ENCODE measurements at places on chromosomes 1 and 21. TPM values are rescaled to one million over a fixed set of nuclear protein-coding genes. Genes with fewer than 3 reads are reported as not detected.

KIF2C gene
- total RNA-seq: 10.1 TPM

ANGPTL1 gene
- total RNA-seq: 104 TPM

ARHGEF10L gene
- 24.7 TPM for total RNA-seq

CD244 gene
- total RNA-seq: 0.49 TPM

KRTAP12-2 gene
- 1.5 TPM for total RNA-seq

PADI3 gene
- total RNA-seq: 15.8 TPM

ADGRB2 gene
- 9.4 TPM for total RNA-seq

MPZ gene
- total RNA-seq: 26.5 TPM

AZIN2 gene
- total RNA-seq: 10.4 TPM

TIAM1 gene
- 67.8 TPM for total RNA-seq

OVAAL gene
- total RNA-seq: not detected

WNT2B gene
- total RNA-seq: 4.7 TPM

PGLYRP3 gene
- 4.4 TPM for total RNA-seq

SPRR4 gene
- total RNA-seq: 17.7 TPM

TPM3 gene
- total RNA-seq: 166 TPM

GRCh38 chr1:41955461-41956159 lies 36.9 kb upstream of the HIVEP3 start:
- no peak for DNase-seq

- DNase-seq: no peak
These were observed 80.7 kb upstream of the HP1BP3 start for GRCh38 chr1:20867847-20868246.

- DNase-seq: no peak
These were observed 12.0 kb upstream of the RHBG start for GRCh38 chr1:156356875-156357534.

GRCh38 chr1:24343412-24344089 lies 24.4 kb downstream of the GRHL3 start:
- DNase-seq: no peak

DNA sequence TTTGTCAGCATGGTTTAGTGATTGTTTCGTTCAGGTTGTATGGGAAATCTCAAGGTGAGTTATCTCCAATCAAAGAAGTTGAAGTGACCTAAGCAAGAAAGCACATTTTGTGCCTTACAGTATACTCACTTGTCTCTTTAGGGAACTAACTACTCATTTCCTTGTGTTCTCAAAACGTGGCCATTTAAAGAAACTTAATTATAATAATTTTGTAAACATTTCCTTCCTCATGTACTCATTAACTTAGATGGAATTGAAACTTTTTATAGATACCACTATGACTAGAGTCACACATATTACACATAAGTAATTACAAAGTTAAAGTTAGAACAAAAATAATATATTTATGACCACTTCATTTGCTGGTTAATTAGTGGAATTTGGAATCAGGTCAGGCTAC lies 552.6 kb downstream of the MRPL39 start:
- DNase-seq: no peak

GRCh38 chr1:167484726-167485502 lies 33.4 kb downstream of the CD247 start:
- DNase-seq: no peak

GRCh38 chr1:221575605-221576004 lies 166.3 kb downstream of the DUSP10 start:
- no peak for DNase-seq

- DNase-seq: no peak
These were observed at the start of gene SIM2 for GRCh38 chr21:36698981-36699545. Gene SIM2, plus strand, starts transcription at chr21:36699115. Its CDS starts 632 bp downstream, at chr21:36699747.

DNA sequence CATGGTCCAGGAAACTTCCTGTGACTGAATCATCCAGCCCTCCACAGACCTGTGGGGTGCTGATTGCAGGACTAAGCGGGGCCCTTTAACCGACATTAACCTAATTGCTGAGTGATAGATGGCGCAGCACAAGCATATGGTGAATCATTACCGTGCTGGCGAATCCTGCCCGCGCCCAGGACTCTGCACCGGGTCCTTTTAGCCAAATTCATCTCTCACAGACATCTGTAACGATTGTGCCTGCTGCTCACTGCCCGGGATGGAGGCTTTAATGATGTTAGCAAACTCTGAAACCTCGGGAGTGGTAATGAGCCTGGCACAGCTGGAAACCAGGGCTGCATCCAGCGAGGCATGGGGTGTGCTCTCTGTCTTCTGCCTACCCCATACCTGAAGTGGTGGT lies 147.3 kb upstream of the CD34 start:
- DNase-seq: no peak

DNA sequence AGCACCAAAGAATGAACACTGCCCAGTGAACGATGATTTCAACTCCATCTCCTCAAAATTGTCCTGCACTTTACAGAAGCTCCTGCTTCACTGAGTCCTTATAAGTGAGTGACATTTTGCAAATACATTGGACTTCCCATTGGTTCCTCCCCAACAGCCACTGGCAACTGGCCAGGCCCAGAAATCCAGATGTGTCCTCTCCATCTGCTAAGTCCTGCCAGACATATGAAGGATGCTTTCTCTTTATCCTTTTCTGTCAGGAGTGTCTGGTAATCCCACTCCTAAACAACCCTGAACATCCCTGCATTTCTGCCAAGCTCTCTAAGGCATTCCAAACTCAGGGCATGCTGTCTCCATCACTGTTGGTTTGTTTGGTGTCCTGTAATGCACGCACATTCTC lies 271.8 kb downstream of the RRAGC start:
- DNase-seq: no peak

GRCh38 chr1:160031365-160032164 lies at the start of gene PIGM:
Gene PIGM, minus strand, starts transcription at chr1:160031990. Its CDS starts 251 bp downstream, at chr1:160031739.
- peak; percentile 91 for DNase-seq

DNA sequence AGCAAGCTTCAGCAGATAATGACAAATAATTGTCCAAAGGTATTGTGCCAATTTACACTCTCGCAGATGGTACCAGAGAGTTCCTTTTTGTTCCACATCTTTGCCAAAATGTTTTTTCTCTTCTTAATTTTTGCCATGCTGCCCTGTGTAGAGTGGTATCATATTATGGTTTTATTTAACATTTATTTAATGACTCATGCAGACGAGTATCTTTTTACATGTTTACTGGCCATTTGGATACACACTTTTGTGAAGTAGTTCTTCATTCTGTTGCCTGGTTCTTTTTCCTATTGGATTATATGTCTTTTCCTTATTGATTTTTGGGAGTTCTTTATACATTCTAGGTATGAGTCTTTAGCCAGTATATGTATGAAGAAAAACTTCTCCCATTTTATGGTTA lies 151.1 kb downstream of the PCNX2 start:
- no peak for DNase-seq

DNA sequence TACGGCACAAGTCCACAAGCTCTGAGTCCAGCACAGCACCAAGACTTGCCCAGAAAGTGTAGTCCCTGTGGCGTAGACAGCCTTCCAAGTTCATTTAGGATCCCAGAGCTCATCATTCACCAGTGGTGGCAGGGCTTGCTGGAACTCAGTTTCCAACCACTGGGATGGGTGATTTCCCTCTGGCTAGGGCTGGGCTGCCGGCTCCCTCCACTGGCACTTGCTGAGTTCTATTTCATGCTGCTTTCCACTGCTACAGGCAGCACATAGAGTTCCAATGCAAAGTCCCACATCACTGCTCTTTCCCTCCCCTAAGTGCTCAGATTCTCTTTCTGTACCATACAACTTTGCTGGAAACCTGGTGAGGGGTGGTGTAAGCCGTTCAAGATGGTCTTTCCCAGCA lies 510.3 kb upstream of the TMPRSS15 start:
- DNase-seq: no peak

GRCh38 chr21:30268608-30269197 lies 14.0 kb downstream of the KRTAP24-1 start:
- DNase-seq: no peak

DNA sequence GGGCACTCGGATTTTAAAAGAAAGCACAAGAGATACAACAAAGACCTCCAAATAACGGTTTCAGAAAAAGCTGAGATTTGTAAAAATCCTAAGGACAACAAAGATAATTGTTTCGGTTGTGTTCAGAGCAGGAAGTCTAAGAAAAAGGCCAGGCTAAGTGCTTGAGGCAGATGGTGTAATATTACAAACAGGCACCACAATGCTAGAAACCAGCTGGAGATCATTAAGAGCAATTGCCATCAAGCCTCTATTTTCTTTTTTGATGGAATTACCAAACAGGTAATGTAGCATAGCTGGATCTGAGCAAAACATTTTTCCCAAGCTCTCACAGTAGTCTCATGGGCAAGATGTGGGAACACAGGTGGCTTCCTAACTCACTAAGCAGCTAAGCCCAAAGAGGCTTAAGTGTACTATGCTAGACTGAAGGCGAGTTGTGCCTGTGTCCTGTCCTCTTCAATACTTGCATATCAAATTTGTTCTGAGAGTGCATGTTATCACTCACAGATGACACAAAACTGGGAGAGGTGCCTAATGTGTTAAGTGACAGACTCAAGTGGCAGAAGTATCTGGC lies 161.6 kb downstream of the GLUL start:
- DNase-seq: no peak

DNA sequence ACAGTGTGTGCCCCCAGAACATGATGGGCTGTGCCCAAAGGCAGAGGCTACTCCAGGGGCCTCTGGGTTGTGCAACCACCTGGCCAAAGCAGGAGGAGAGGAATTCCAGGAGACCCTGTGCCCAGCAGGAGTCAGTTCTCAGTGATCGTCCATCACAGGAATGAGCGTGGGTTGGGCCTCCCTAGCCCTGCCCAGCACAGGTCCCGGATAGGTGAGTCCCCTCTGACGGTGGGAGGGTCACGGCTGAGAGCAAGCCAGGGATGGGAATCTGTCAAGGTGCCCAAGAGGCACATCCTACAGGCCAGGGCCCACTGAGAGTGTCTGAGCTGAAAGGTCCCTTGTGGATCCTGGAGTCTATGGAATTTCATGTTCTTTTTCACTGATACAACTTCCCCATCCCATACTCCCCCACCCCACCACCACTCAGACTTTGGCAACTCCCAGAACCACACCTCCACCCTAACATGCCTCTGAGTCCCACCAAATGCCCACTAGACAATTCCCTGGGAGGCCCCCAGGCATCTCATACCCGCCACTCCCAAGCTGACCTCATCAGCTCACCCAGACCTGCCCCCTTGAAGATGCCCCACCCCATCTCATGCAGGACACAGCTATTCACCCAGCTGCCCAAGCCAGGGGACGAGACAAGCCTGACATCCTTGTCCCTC lies 3.1 kb downstream of the GJB4 start:
- no peak for DNase-seq

- no peak for DNase-seq
These were observed 919 bp downstream of the SLAMF6 start for GRCh38 chr1:160522136-160522535.

DNA sequence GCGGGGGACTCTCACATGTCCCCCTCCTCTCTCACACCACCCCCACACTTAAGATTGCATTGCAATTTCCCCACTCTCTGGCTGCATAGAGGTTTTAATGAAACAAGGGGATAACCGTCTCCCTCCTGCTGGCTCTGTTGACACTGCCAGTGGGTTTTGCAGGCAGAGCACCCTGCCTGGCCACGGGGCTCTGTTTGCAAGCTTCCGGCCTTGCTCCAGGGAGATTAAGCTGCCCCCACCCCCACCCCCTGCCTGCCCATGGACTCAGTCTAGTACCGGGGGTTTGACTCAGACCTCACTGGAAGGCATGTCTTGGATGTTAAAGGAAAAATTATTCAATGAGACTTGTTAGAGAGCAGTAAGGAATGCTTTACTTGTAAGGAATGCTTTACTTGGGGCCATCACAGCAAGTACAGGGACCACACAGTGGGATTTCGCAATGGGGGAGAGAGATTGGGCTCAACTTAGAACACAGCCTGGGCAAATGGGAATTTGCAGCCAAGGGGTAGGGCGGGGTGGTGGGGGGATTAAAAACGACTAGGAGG lies 101.0 kb downstream of the AJAP1 start:
- no peak for DNase-seq

- no peak for DNase-seq
These were observed 640.7 kb upstream of the PTBP2 start for GRCh38 chr1:96080925-96081324.

GRCh38 chr21:25871566-25871965 lies 136.8 kb downstream of the GABPA start:
- no peak for DNase-seq

DNA sequence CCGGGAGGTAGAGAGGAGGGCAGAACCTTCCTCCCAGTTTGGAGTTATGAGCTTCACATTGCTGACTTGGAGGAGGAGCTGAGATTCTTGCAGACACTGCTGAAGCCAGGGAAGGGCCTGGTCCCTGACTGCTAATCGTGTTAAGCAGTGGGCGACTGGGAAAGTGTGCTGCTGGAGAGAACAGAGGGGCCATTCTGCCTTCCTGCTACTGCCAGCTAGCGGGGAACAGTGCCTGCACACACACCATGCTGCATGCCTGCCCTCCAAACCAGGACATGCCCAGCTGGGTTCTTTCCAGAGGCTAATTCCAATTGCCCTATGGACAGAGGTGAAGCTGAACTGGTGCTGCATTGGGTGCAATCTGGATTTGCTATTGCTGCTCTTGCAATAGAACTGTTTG lies 281.4 kb downstream of the AJAP1 start:
- DNase-seq: no peak

DNA sequence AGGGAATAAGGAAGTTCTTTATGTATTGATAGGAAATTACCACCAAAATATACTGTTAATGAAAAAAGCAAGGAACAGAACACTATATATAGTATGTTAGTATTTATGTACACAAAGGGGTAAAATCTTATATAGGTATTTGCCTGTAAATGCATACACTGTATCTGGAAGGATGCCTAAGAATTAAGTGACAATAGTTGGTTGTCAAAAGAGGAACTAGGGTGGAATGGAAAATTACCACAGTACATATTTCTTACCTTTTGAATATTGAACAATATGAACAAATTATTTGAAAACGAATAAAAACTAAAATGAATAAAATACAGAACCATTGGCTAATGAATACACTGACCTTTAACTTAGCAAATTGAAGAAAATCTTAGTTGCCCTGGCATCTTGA lies 13.6 kb downstream of the ARPC5 start:
- no peak for DNase-seq

GRCh38 chr1:107588321-107588720 lies 376.7 kb downstream of the VAV3 start:
- DNase-seq: no peak

DNA sequence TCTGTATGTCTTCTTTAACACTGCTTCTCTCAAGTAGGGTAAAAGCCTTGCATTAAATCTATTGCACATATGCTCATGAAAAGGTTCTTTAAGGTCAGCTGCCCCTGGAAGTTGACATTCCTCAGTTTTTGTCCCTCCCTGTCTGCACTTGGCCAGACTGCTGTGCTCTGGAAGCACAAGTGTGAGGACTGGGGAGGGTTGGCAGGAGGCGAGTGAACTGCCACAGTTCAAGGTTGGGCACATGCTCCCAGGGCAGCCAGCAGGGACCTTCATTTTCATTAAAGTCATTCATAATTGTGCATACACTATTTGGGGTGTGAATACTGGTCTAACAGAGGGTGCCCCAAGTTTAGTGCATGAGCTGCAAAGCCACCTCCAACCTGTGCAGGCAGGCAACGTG lies 10.9 kb upstream of the THEM5 start:
- DNase-seq: no peak

DNA sequence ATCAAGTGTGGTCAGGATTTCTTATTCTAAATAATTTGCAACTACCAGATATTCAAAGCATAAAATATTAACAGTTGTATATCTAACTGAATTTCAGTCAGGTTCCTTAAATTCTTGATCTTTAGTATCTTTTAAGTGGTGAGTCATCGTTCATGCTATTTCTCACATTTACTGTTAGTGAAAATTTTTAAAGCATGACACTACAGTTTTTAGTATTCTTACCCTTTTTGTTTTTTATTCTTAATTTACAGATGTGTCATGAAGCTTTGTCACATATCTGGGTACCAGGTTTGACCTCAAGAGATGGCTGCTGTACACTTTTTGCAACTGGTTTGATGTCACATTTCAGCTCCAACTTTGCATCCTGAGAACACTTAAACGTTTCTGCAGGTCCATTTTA lies 12.7 kb downstream of the AKIRIN1 start:
- DNase-seq: no peak
